ENCODE measurements at places on chromosomes 3 and 15.

- DNase-seq = no peak
Measured at GRCh38 chr3:186487819-186488218, 56.4 kb downstream of the CRYGS start.

DNA sequence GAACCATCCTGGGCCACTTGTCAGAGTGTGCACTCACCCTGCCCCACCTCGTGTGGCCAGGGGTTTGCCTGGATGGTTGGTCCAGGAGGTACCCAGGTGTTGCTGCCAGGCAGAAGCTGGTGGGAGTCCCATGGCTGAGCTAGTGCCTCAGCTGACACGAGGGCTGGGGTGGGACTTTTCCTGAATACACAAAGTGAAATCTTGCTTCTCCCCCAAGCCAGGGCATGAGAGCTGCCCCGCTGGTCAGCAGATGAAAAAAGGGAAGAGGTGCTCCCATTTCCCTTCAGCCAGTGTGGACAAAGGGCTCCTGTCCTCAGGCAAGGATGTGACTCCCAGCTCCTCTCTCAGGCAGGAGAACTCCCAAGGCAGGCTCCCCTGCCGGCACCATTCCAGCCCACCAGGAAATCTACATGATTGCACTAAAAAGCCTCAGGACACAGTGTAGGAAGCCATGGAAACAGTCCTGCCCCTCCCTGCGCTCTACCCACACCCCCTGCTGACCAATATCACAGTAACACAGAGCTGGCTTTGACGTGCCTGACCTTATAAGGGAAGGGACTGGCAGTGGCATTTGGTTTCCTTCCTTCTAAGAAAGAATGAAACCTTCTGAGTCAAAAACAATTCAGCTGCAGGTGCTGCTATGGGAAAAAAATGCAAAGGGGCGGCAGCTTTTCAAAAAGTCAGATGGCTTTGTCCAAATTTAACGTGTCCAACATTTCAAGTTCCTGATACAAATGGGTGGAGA lies 33.9 kb downstream of the MYO5C start:
- DNase-seq = peak; percentile 81

DNA sequence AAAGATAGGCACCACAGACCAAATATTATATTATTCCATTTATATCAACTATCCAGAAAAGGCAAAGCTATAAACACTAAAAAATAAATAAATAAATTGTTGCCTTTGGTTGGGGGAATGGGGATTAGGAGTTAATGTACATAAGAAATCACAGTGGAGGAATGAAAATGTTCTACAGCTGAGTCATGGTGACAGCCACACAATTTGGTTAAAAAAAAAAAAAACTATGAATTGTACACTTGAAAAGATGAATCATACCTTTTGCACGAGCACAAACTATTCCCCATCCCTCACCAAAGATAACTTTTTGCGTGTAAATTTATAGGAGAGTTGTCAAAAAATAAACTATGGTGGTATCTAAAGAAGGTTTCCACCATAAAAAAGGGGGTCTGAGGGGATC lies 103.2 kb downstream of the TBC1D5 start:
- no peak for DNase-seq

GRCh38 chr3:149809699-149810098 lies 3.3 kb upstream of the RNF13 start:
- peak; percentile 98 for DNase-seq
